Inflammatory macrophage (primary cell): ENCODE measurements at places on chromosomes 5 and 9.
A peak's percentile ranks its signal among the peaks of the same experiment; 100 is the strongest.

DNA sequence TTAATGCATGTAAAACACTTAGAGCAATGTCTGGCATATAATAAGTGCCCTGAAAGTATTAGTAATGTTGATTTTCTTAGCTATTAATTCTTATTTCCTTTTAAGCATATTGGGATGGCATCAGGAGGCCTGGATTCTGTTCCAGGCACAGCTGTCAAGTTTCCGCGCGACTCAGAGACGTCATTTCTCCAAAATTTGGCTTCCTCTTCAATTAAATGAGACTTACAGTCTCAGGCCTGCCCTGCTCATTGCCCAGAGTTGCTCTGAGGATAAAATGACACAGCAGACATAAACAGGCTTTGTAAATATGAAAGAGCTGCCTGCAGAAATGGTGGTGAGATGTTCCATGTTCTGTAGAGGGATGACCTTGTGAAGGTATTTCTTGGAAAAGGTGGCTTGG lies 159.8 kb upstream of the GLRA1 start:
- DNase-seq, result no peak

- no peak for DNase-seq
These were observed 78.4 kb downstream of the MACIR start for GRCh38 chr5:103336941-103337340.

- DNase-seq, result peak; percentile 81
These were observed 312.9 kb downstream of the ADGRV1 start for GRCh38 chr5:90871391-90871991.

GRCh38 chr5:86232246-86232645 lies 385.5 kb upstream of the COX7C start:
- DNase-seq, result no peak

GRCh38 chr9:70519912-70520724 lies 105.7 kb upstream of the KLF9 start:
- no peak for DNase-seq

GRCh38 chr5:136276946-136277345 lies 84.0 kb upstream of the SMIM32 start:
- no peak for DNase-seq

- peak; percentile 34 for DNase-seq
These were observed 123.1 kb downstream of the DROSHA start for GRCh38 chr5:31408814-31409213.

DNA sequence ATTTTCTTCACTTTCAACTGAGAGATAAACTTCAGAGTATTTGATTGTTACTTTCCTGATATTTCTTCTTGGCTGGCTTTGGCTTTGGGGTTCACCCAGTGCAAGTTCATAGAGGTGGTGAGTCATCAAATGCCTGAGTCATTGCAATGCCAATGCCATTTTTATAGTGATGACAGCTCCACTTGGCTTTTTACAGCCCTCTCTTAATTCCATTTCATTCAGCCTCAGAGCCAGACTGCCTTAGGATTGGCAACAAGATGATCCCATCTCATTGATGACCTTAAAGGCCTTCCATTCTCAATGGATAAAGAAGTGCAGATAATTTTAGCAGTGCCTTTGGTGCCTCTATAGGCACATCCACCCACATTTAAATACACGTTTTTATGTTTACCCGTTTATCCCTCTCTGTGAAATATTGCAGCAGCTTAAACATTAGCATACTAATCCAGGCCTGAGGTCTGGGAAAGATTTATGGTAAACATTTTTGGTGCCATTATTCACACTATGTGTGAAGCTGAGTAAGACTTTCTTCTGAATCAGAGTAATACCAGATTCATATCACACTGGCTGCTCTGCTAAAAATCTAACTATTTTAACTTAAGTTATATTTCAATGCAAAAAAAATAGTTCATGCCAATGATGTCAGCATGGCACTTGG lies 88.9 kb upstream of the TYRP1 start:
- no peak for DNase-seq

DNA sequence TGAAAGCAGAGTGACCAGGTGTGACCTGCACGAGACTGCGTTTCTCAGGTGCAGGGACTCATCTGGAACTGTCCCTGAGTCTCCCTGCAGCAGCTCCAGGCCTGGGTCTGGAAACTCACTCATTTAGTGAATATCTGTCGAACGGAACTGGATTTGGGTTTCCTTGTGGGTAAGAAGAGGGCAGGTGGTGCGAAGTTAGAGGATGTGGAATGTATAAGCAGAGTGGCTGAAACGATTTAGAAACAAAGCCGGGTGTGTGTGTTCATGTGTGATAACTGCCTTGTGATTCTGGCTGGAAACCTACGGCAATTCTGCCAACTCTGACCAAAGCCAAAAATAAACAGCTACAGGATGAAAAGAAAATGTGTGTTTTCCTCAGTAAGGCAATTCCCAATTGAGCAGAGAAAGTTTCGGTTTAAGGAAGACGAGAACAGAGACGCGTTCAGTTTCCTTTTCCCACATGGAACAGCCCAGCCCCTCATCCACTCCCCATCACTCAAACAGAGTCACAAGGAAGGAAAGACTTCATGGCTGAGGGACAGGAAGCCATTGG lies 130.3 kb downstream of the NSG2 start:
- no peak for DNase-seq

DNA sequence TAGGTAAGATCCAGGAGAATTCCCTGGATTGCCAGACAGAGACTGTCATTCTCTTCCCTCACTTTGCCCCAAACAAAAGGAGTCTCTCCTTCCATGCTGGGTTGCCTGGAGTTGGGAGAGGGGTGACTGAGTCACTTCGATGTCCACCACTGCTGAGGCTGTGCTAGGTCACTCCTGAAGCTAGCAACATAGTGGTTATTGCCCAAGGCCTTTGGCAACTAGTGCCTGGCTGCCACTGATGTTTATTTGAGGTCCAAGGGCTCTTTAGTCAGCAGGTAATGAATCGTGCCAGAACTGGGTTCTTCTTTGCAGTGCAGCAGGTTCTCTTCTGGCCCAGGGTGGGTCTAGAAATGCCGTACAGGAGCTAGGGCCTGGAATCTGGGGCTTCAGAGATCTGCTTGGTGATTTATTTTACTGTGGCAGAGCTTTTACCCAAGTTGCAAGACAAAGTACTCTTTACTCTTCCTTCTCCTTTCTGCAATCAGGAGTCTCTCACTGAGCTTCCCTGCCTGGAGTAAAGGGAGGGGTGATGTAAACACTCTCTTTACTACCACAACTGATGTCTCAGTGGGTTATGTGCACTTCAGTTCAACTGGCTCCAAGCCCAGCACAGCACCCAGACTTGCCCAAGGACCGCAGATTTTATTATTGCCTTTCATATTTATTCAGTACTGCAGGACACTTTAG lies 155.7 kb upstream of the SH3GL2 start:
- no peak for DNase-seq
